ENCODE measurements at places on chromosomes 7 and 10.

DNA sequence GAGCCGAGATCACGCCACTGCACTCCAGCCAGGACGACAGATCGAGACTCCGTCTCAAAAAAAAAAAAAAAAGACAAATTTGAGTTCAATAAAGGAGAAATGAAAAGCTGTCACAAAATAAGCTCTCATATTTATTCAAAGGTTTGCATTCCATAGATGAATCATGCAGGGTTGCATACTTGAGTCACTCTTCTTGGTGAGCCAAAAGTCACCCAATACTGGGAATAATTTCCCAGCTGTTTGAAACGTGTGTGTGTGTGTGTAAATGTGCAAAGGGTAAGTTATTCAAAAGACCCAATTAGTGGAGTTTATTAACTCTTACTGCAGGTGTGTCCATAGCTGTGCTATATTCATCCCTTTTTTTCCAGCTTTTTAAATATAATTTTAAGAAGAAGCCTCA is 297.7 kb downstream of the CCDC3 start:
- DNase-seq, result no peak

DNA sequence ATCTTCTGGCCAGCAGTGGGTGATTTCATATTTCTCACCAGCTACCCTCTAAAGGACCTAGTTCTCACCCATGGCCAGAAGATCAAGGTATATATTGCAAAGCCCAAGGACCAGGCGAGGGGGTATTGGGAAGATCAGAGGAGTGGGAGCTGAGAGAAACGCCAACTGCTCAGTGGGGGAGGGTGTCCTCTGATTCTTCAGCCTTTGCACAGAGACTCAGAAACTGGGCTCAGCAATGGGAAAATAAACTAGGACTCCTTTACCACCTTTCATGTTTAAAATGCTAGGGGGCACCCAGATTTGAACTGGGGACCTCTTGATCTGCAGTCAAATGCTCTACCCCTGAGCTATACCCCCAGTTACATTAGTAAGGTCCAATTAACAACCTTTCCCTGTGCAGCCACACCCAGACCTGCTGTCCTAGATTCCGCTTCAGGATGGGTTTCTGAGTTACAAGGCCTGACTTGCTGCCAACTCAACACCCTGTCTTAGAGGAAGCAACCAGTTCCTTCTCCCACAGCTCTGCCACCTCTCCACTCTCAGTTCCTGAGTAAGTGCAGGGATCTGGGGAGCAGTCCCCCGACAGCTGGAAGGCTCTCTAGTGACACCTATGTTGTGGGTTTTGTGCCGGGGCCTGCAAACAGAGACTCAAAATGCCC is 93.5 kb downstream of the ZNF783 start:
- no peak for DNase-seq

GRCh38 chr7:77570330-77571011 is 33.4 kb downstream of the PTPN12 start:
- peak; percentile 62 for DNase-seq

DNA sequence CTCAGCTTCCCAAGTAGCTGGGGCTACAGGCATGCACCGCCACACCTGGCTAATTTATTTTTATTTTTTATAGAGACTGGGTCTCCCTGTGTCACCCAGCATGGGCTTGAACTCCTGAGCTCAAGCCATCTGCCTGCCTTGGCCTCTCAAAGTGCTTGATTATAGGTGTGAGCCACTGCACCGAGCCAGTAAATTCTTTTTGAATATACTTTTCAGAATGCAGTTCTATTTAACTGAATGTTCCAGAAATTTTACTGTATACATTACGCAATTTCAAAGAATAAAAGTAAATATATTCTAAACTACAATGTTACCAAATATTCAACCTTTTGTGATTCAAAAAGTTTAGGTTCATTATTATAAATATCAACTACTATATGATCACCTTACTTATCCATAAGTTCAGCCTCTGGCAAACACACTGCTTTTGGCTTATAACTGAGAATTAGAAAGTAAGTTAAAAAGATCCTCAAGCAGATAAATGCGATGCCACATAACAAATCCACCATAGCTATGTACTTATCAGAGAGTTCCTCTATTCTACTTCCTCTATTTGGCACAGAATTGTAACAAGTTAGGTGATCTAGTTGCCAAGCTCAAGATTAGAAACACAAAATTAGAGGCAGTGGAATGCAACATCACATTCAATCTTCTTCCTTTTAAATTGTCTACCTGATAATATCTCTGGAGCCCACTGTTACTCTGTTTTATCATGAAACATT is 118.2 kb downstream of the ANK3 start:
- DNase-seq, result no peak

GRCh38 chr7:112020800-112021199 is 185.4 kb downstream of the DOCK4 start:
- DNase-seq, result no peak

DNA sequence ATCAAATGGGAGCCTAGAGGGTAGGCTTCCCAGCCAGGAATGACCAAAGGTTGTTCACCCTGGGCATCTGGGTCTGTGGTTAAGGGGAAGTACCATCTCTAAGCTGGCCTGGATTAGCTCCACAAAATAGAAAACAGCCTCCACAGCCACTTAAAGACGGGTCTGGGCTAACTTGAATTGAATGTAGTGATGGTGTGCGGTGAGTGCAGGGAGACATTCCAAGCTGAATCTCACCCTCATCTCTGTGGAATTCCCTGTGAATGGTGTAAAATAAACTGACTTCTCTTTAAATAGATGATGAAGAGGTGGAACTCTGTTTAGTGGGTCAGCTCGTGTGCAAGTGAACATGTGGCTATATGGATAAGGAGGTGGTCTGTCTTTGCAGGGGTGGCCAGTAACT is 251.0 kb downstream of the DYNC1I1 start:
- DNase-seq, result no peak

DNA sequence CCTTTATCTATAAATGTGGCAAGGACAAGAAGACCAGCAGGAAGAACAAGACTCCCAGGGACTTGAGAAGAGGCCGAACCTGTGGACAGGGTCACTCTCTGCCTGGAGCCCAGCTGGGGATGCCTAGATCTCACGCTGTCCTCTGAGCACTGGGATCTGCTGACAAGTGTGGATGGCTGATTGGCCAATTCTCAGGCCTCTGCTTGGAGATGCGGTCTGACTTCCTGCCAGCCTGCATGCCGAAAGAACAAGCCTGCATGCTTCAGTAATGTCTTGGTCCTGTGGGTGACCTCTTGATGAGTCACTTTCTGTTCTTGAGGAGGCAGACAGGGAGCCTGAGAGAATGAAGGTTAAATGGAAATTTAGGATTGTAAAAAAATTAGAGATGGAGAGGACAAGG is 84.7 kb downstream of the TMEM178B start:
- DNase-seq, result no peak

GRCh38 chr10:9294132-9294663 is 1239.7 kb downstream of the GATA3 start:
- DNase-seq, result peak; percentile 4

GRCh38 chr10:58157076-58157766 is 110.5 kb downstream of the IPMK start:
- no peak for DNase-seq

- no peak for DNase-seq
Measured at GRCh38 chr7:93811198-93811597, 79.4 kb downstream of the TFPI2 start.

GRCh38 chr7:1700086-1700485 is 30.0 kb downstream of the ELFN1 start:
- no peak for DNase-seq

Measured in midbrain (tissue), 1 donor.